ENCODE measurements at places on chromosomes 5 and 9.
A peak's percentile ranks its signal among the peaks of the same experiment; 100 is the strongest.

GRCh38 chr5:16877267-16877935 is 58.7 kb downstream of the MYO10 start:
- DNase-seq: no peak

- no peak for DNase-seq
These were observed 341.3 kb downstream of the DRD1 start for GRCh38 chr5:175102717-175103116.

DNA sequence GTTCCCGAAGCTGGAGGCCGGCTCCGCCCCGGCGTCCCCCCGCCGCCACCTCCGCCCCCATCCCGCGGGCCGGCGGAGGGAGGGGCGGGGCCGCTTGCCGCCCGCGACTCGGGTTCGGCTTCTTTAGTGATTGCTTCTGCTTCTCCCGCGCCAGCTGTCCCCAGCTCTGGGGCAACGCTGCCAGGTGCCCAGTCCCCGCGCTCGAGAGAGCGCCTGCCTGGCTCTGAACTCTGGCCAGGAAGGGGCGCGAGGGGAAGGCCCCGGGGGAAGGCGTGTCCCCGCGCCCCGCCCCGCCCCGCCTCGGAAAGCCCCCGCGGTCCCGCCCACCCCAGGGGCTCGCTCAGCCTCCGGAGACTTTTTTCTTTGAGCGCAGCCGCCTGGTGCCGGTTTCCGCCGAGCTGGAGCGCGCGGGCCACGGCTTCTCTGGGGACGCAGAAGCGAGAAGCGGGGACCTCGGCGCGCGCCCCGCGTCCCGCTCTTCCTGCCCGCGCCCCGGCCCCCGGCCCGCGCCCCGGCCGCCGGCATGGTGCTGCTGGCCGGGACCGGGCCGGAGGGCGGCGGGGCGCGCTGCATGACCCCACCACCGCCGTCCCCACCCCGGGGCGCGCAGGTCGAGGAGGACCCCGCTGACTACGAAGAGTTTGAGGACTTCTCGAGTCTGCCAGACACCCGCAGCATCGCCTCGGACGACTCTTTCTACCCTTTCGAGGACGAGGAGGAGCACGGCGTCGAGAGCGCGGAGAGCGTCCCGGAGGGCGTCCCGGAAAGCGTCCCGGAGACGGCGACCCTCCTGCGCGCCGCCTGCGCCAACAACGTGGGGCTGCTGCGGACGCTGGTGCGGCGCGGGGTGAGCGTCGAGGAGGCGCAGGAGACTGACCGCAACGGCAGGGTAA is at the start of gene ANKRD33B:
TSS of gene ANKRD33B (plus strand) at position 126 of the 893 bp plus-strand sequence. CDS start at position 524, 398 bp downstream.
- peak; percentile 85 for DNase-seq

DNA sequence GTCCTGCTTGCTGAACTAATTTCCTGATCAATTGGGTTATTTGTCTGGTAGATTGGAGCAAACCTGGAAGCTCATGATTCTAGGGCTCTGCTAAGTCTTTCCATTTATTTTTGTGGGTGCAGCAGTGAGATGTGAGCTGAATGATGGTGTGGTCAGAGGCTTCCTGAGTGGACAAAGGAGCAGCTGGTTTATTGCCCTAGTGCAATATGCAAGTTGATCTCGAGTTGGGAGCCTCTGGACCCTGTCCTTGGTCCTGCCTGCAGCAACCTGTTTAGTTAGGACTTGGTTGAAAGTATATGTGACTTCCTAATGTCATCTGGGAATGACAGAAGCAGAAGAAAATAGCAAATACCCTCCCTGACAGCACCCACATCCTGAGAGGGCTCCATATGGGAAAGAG is 4.2 kb upstream of the UNC5A start:
- no peak for DNase-seq

GRCh38 chr9:96661711-96662110 is 6.6 kb upstream of the PRXL2C start:
- no peak for DNase-seq

DNA sequence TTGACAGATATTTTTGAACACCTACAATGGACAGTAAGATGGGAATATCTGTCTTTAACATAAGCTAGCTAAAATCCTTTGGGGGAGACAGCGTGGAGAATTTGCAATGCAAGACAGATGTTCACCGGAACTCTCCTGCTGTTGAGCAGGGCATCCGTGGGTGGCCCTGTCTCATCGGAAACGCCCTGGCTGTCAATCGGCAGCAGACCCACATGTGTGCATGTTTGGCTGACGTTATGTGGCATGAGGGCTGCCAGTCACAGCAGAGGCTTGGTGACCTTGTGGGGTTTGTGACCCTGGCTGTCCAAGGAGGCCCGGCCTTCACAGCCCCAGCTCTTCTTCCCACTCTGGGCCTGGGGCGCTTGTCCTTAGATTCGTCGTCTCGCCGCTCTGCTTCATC is 129.7 kb upstream of the OTULINL start:
- no peak for DNase-seq

GRCh38 chr9:135587658-135588057 is 26.1 kb downstream of the PAEP start:
- DNase-seq: no peak

GRCh38 chr5:1054018-1054798 is 45.6 kb downstream of the NKD2 start:
- DNase-seq: no peak

GRCh38 chr5:78650531-78650930 is 2.0 kb upstream of the LHFPL2 start:
- no peak for DNase-seq

DNA sequence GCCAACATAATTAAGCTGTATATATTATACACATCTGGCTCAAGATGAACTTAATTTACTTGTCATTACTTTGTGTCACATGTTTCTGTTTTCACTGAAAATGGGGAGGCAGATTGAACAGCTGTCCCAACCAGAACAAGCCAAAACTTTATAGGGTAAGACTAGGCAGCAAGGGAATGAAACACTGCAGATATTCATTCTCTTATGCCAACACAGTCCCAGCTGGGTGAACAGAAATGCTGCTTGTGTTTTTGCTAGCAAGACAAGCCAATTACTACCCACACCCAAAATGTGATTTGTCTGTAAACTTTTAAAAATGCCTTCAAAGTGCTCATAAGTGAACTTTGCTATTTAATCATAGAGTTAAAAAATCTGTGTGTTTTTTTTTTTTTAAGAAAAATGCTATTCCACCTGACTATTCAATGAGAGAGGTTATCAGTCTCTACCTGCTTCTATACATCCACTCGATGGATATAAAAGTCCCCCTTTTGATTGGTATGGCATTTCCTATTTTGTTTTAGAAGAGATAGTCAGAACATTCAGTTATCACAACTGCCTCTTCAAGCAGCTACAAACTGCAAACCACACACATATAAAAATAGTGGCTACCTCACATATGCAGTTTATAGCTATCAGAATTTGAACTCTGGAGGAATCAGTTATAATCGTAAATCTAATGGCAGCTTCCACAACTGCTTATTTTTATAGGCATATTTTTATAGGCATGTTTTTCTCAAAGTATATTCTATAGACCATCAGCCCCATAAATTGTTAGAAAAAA is 91.9 kb upstream of the PPP1R2B start:
- no peak for DNase-seq

- DNase-seq: no peak
These were observed 872 bp upstream of the SMIM3 start for GRCh38 chr5:150777685-150778084.

DNA sequence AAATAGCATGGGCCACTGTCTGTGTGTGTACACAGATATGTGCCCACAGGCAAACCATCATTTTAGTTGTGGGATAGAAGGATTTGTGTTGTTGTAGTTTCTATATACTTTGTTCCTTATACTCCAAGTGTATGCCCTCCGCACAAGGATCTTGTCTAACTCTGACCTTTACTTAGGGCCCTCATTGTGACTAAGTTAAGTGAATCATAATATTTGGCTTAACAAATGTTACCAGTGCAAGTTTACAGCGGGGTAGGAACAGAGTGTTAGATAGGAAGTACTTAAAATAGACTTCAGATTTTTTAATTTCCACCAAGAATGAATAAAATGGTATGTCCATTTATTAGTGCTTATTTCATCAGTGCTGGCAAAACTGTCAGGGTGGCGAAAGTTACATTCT is 29.5 kb upstream of the CYFIP2 start:
- DNase-seq: no peak

DNA sequence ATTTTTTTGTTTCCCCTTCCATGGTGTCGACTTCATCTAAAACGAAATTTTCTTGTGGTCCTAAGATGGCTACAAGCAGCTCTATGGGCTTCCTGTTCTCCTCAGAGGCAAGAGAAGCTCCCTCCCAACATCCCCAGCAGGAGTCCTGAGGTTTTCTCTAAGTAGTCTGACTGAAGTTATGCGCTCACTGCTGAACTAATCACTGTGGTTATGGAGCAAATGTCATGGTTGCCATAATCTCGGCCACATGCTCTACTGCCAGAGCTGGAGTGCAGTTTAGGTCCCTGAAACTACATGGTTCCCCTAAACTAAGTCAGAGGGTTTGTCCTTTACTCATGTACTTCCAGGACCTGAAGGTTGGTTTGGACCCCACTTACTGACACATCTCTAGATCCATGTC is 68.0 kb upstream of the MAMDC2 start:
- no peak for DNase-seq

GRCh38 chr5:92435781-92436180 is 1052.7 kb upstream of the ARRDC3 start:
- no peak for DNase-seq

GRCh38 chr5:60437308-60437707 is 262.7 kb downstream of the DEPDC1B start:
- no peak for DNase-seq

- DNase-seq: no peak
These were observed 42.0 kb downstream of the FRMPD1 start for GRCh38 chr9:37692622-37693221.

- DNase-seq: no peak
These were observed 41.7 kb downstream of the C5orf15 start for GRCh38 chr5:133926489-133927299.

GRCh38 chr5:170573114-170573513 is 69.3 kb downstream of the KCNIP1 start:
- DNase-seq: no peak

DNA sequence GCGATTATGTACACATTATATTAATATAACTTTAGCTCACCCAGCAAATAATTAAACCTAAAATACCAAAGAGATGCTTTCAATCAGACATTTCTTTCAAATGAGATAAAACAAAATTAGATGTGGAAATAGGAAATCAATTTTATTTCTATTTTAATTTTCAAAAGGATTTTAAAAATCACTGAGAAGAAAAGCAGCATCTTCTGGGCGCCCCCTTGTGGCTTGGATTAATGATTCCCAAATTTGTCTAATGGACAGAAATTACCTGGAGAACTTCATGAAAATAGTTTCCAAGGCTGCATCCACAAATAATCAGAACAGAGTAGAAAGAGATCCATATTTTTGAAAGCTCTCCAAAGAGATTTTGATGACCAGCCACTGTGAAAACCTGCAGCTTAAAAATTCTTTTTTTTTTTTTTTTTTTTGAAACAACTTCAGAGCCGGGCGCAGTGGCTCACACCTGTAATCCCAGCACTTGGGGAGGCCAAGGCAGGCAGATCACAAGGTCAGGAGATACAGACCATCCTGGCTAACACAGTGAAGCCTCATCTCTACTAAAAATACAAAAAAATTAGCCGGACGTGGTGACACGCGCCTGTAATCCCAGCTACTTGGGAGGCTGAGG is 50.9 kb upstream of the CEMIP2 start:
- peak; percentile 61 for DNase-seq

- DNase-seq: no peak
These were observed 2.0 kb upstream of the CDC14B start for GRCh38 chr9:96621618-96622017.

- DNase-seq: peak; percentile 39
These were observed 167.8 kb downstream of the MAN2A1 start for GRCh38 chr5:109857405-109858031.

DNA sequence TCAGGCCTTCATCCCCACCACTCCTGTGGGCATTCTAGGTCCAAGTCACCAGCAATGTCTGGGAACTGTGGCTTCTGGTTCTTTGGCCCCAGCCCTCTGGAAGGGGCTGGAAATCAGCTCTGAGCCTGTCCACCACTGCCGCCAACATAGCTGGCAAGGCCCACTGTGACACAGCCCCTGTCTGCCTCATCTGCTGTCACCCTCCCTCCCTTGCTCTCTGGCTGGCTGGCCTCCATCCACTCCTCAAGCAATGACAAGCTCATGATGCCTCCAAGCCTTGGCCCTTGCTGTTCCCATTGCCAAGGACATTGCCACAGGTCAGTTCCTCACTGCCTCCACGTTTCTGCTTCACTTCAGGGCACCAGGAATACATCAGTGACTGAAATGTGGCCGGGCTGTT is 93.7 kb downstream of the LHX2 start:
- no peak for DNase-seq

DNA sequence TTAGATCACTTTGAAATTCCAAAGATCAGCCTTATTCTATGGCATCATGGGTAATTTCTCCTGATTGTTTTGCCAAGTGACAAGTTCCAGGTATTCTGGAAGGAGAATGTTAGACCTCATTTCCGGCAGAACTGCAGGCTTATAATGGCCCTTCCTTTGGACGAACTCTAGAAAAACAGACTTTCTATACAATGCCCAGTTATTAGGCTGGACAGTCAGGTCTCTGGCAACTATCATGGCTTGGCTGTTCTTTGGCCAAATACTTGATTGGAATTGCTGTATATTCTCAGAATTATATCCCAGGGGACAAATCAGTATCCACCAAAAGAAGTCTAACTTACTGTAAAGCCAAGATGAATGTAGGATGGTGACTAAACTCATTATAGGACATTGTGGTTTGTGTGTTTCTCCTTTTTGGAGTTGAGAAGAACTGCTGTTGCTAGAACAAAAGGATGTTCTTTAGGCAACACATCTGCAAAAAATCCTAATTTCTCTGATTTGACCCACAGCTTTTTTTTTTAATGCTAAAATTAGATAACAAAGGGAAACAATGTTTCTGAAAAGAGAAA is 69.0 kb downstream of the ADAMTSL1 start:
- DNase-seq: no peak

DNA sequence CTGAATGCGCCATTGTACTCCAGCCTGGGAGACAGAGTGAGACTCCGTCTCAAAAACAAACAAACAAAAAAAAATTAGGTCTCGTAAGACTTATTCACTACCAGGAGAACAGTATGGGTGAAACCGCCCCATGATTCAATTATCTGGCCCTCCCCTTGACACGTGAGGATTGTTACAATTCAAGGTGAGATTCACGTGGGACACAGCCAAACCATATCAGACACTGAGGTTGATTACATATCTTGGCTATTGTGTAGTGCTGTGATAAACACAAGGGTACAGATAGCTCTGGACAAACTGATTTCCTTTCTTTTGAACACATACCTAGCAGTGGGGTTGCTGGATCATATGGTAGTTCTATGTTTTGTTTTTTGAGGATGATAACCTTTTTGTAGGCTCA is 42.4 kb upstream of the PWWP2A start:
- no peak for DNase-seq

GRCh38 chr5:181190711-181191525 is 14.1 kb downstream of the TRIM7 start:
- peak; percentile 62 for DNase-seq

Measured in activated CD8-positive, alpha-beta T cell treated with anti-CD3 and anti-CD28 coated beads for 36 hours (primary cell).